ENCODE measurements at places on chromosomes 2 and 18.

- DNase-seq = no peak
These were observed 285.8 kb downstream of the TMX3 start for GRCh38 chr18:68429111-68429510.

- no peak for DNase-seq
These were observed 126.1 kb upstream of the NOL4 start for GRCh38 chr18:34350778-34351177.

- no peak for DNase-seq
These were observed 5.0 kb downstream of the HPCAL1 start for GRCh38 chr2:10307561-10308156.

GRCh38 chr18:49850636-49851035 is 37.3 kb upstream of the ACAA2 start:
- no peak for DNase-seq

DNA sequence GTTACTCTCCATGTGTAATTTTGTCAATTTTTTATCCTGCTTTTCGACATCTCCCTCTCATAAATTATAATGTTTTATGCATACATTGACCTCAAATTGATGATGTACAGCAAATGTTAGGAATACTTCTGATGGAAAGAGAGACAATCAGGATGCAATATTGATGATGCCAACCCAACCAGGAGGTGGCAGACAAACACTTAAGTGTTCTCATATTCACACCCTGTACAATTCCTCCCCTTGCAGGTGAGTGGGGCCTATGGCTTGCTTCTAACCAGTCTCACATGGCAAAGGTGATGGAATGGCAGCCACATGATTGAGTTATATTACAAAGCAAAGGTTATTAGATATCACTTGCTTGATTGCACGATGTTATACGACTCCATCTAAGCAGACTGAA is 594.3 kb upstream of the REG3G start:
- no peak for DNase-seq

DNA sequence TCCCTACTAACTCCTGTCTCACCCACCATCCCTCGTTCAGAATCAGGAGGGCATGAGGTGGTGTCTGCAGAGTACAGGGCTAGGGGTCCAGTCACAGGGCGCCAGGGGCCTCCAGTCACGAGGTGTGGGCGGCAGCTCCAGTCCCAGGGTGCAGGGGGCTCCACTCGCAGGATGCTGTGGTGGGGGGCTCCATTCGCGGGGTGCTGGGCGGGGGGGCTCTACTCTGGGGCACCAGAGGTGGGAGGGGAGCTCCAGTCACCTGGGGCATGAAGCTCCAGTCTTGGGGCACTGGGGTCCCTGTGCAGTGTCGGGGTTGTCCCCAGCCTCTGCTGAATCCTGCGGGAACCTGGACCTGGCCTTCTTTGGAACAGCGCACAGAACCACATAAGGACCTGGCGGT is 66.0 kb downstream of the EIPR1 start:
- no peak for DNase-seq

DNA sequence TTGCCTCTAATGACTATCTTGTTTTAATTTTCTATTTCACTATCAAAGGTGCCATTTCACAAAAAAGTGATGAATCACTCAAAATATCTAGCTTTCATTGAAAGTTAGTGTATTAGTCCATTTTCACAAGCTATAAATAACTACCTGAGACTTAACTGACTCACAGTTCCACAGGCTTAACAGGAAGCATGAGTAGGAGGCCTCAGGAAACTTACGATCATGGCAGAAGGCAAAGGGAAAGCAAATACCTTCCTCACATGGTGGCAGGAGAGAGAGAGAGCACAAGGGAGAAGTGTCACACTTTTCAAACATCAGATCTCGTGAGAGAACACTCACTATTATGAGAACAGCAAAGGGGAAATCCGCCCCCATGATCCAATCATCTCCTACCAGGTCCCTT is 1220.4 kb upstream of the ZEB2 start:
- DNase-seq = peak; percentile 58

DNA sequence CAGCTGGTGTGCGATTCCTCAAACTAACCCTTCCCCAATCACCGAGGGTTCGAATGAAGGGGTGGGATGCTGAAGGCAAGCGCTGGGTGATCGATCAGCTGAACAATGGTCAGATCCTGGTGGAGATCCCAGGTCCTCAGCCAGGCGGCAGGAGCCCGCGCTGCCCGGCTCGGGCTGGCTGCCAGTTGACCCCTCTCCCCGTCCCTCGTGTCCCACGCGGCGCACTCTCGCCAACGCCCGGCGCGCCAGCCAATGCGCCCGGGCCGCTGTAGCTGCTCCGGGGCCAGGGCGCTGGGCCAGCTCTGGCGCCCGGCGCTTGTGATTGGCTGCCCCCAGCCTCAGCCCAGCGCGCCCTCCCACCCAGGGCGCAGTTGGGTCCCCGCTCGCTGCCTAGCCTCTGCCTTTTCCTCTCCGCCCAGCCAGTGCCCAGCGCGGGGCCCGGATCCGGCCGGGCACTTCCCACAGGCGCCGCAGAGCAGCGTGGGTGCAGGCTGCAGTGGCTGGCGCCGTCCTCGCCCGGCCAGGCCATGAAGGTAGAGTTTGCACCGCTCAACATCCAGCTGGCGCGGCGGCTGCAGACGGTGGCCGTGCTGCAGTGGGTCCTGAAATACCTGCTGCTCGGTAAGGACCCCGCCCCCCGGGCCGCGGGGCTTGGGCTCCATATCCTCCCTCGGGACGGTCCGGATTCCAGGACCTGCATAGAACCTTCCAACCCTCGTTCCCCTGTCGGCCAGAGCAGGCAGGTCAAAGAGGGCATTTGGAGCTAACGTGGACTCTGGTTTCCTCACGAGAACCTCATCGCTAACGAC is at the start of gene MOGAT1:
Gene MOGAT1, plus strand, starts transcription at position 400 of the 809 bp plus-strand sequence. Its CDS starts 128 bp downstream, at position 528.
- DNase-seq = no peak

DNA sequence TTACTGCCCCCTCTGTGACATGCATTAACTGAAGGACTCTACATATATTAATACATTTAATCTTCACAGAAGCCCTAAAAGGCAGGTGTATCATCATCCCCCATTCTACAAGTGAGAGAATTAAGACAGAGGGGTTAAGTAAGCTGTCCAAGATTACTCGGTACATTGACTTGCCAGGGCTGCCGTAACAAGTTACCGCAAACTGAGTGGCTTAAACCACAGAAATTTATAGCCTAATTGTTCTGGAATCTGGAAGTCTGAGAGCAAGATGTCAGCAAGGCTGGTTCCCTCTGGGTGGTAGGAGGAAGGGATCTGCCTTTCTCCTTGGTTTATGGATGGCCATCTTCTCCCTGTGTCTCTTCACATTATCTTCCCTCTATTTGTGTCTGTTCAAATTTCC is 605.5 kb downstream of the EPHA4 start:
- peak; percentile 91 for DNase-seq

- DNase-seq = no peak
These were observed 105.3 kb downstream of the GORASP2 start for GRCh38 chr2:171034315-171034714.

- no peak for DNase-seq
These were observed 28.2 kb upstream of the SOCS6 start for GRCh38 chr18:70260683-70261082.

DNA sequence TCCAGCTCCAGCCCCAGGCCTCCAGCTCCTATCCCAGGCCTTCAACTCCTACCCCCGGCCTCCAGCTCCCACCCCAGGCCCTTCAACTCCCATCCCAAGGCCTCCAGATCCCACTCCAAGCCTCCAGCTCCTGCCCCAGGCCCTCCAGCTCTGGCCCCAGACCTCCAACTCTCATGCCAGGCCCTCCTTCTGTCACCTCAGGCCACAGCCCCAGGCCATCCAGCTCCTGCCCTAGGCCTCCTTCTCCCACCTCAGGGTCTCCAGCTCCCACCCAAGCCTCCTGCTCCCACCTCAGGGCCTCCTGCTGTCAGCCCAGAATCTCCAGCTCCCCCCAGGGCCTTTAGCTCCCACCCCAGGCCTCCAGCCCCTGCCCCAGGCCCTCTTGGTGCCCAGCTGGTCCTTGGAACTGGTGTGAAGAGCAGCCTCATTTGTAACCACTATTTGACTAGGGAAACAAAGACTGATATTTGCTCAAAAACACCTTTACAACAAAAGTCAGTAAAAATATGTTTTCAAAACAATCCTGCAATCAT is 67.8 kb upstream of the SALL3 start:
- DNase-seq = no peak

Measured in A172 (cell line).